ENCODE measurements at places on chromosomes 5 and 9. TPM values are rescaled to one million over a fixed set of nuclear protein-coding genes. Genes with fewer than 3 reads are reported as not detected.

- no peaks in the 10 kb centered on the region for H3K27me3 ChIP-seq
- H3K36me3 ChIP-seq = no peaks in the 10 kb centered on the region
- H3K4me3 ChIP-seq = no peak overlapping the region
- no peak overlapping the region for H3K27ac ChIP-seq
Measured at GRCh38 chr5:13941468-13941867, 3.0 kb downstream of the DNAH5 start.

Gene OTP
- not detected for total RNA-seq

Gene F12
- not detected for total RNA-seq

GRCh38 chr9:82332774-82333152 lies 344.2 kb downstream of the SPATA31D1 start:
- no peaks in the 10 kb centered on the region for H3K27me3 ChIP-seq
- H3K36me3 ChIP-seq = no peaks in the 10 kb centered on the region
- DNase-seq = no peak

- peaks cover 21% of the 10 kb centered on the region for H3K4me1 ChIP-seq
- H3K27me3 ChIP-seq = no peaks in the 10 kb centered on the region
Measured at GRCh38 chr9:36166168-36166927, 2.8 kb upstream of the CCIN start.

GRCh38 chr5:17813214-17813613 lies 179.0 kb downstream of the TAF11L14 start:
- H3K36me3 ChIP-seq = no peaks in the 10 kb centered on the region
- no peak overlapping the region for H3K4me3 ChIP-seq
- H3K27ac ChIP-seq = no peak overlapping the region
- no peak for DNase-seq

DNA sequence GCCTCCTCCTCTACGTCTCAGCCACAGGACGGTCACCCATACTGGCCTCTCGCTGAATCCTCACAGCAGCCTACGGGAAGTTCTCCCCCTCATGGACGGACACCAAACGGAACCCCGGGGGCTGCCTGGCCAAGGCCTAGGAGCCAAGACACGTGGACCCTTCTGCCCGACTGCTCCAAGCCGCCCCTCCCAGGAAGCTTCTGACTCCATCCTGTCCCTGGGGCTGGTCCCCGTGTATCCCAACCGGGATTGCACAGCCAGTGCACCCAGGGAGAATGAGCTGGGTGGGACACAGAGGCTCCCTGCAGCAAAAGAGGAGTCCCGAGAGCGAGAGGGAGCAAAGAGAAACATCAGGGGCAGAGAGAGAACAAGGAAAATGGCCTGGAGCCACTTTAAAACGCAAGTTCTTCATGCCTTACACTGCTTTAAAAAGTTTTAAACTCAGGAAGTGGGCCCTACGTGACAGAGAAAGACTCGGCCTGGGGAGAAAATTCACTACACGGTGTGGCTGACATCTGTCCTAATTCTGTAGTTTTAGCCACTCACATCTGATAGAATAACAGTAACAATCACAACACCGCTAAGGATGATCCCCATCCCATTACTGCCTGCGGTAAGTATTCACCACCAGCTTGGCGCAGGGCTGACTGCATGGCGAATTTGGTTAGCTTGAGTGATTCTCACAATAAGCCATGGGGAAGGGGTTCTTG lies 3.0 kb downstream of the FAM78A start:
- no peaks in the 10 kb centered on the region for H3K36me3 ChIP-seq
- peaks cover 7% of the 10 kb centered on the region for H3K4me1 ChIP-seq
- no peaks in the 10 kb centered on the region for H3K27me3 ChIP-seq

- no peaks in the 10 kb centered on the region for H3K36me3 ChIP-seq
- no peaks in the 10 kb centered on the region for H3K27me3 ChIP-seq
Measured at GRCh38 chr5:134937526-134937925, 30.2 kb upstream of the CATSPER3 start.

DNA sequence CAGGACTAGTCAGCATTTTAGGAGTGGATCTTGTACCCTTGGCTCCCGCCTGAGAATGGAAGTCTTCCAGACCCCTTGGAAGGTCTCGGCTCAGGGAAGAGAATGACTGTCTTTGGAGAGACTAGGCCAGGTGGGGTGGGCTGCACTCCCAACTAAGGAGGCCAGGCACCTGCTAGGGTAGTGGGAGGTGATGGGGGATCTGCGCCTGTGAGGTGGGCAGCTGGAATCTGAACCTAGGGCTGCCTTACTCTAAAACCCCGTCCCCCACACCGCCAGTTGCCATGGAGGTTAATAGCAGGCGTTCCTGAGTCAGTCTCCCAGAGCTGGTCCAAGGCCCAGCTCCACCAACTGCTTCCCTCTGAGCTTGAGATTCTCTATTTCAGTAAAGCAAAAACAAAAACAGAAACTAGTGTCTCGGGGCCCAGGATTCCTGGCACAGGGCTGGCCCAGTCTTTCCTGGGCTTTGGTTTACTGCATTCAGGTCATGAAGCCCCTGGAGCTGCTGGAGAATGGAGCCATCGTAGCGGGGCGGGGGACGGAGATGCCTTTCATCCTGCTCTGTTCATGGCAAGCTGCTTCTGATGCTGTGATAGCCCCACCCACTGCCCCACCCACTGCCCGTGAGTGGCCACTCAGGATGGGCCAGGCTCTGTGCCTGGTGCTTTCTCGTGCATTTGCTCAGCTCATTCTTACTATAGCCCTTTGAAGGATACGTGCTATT lies 57.5 kb downstream of the DAB2IP start:
- no peak overlapping the region for H3K4me3 ChIP-seq
- DNase-seq = no peak
- no peaks in the 10 kb centered on the region for H3K36me3 ChIP-seq
- H3K4me1 ChIP-seq = no peaks in the 10 kb centered on the region
- H3K27ac ChIP-seq = no peak overlapping the region
- no peaks in the 10 kb centered on the region for H3K27me3 ChIP-seq

GRCh38 chr9:133585481-133586351 lies 23.5 kb downstream of the FAM163B start:
- H3K27me3 ChIP-seq = peaks cover 17% of the 10 kb centered on the region
- no peaks in the 10 kb centered on the region for H3K36me3 ChIP-seq
- no peak overlapping the region for H3K27ac ChIP-seq
- no peak for DNase-seq
- no peaks in the 10 kb centered on the region for H3K4me1 ChIP-seq

Gene UNC13B
- total RNA-seq = 29.8 TPM

DNA sequence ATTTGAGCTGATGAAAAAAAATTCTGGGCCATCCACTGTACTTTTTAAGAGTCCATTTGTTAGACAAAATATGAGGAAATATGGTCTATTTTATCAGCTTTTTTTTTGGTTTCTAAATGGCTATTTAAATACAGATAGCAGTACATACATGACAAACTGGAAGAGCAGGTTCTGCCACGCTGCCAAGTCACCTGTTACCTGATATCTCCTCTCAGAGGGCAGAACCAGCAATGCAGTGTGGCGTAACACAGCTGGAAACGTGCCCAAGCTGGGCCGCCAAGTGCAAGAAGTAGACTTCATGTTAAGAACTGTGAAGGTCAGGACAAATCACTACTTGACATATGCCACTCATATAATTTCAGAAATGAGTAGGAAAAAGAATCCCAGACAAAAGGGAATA lies 8.1 kb downstream of the MCIDAS start:
- H3K36me3 ChIP-seq = no peaks in the 10 kb centered on the region
- H3K27me3 ChIP-seq = peaks cover 43% of the 10 kb centered on the region
- no peak overlapping the region for H3K4me3 ChIP-seq
- H3K27ac ChIP-seq = no peak overlapping the region

- no peaks in the 10 kb centered on the region for H3K36me3 ChIP-seq
- DNase-seq = no peak
- no peaks in the 10 kb centered on the region for H3K4me1 ChIP-seq
- H3K27me3 ChIP-seq = no peaks in the 10 kb centered on the region
- H3K27ac ChIP-seq = no peak overlapping the region
Measured at GRCh38 chr9:91741522-91741921, 208.5 kb downstream of the ROR2 start.

DNA sequence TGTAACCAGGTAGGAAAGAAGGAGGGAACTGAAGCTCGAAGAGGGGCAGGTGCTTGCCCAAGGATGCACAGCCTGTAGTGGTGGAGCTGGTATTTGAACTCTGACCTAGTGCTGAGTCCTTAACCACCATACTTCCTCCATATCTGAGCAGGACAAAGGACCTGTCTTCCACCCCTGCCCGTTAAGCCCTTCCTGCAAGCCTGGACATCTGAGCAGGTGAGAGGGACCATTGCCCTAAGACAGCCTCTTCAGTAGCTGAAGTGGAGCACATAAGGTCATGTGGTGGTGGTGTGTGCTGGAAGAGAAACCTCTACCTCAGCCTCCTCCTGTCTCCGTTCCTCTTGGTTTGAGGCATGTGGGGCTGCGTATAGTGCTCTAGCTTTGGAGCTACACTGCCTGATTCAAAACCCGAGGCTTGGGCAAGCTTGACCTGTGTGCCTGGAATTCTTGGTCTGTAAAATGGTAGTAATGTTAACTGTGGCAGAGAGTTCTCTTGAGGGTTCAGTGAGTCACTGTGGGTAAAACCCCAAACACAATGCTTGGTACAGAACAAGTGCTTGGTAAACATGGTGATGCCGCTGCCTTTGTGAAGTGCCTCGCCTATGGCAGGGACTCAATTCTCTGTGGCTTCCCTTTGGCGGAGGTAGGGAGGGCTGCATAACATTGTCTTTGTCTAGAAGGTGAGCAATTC lies 7.4 kb downstream of the GALNT10 start:
- peaks cover 38% of the 10 kb centered on the region for H3K4me1 ChIP-seq
- H3K27ac ChIP-seq = no peak overlapping the region
- no peak overlapping the region for H3K4me3 ChIP-seq
- DNase-seq = no peak
- H3K36me3 ChIP-seq = no peaks in the 10 kb centered on the region

- peaks cover 3% of the 10 kb centered on the region for H3K27me3 ChIP-seq
- H3K27ac ChIP-seq = no peak overlapping the region
- no peaks in the 10 kb centered on the region for H3K36me3 ChIP-seq
- H3K4me1 ChIP-seq = no peaks in the 10 kb centered on the region
- no peak overlapping the region for H3K4me3 ChIP-seq
Measured at GRCh38 chr5:35030426-35031100, 17.2 kb downstream of the AGXT2 start.

Gene SPOCK1
- 52.6 TPM for total RNA-seq

- H3K4me1 ChIP-seq = no peaks in the 10 kb centered on the region
- H3K36me3 ChIP-seq = no peaks in the 10 kb centered on the region
- H3K27me3 ChIP-seq = no peaks in the 10 kb centered on the region
- no peak for DNase-seq
Measured at GRCh38 chr9:111870774-111871498, 25.7 kb upstream of the UGCG start.

- H3K27ac ChIP-seq = no peak overlapping the region
- H3K4me1 ChIP-seq = peaks cover 11% of the 10 kb centered on the region
- DNase-seq = peak; percentile 74
- no peaks in the 10 kb centered on the region for H3K27me3 ChIP-seq
- no peaks in the 10 kb centered on the region for H3K36me3 ChIP-seq
Measured at GRCh38 chr9:19456996-19457692, 48.3 kb downstream of the ACER2 start.

All from adrenal gland (tissue), 19 donors.